ENCODE measurements at places on chromosomes 12 and 14. TPM values are rescaled to one million over a fixed set of nuclear protein-coding genes. Genes with fewer than 3 reads are reported as not detected.

- no peak for DNase-seq
- peak overlapping the region; percentile 35 for H3K27ac ChIP-seq
- peak overlapping the region; percentile 79 for H3K4me3 ChIP-seq
- H3K4me1 ChIP-seq: peaks cover 40% of the 10 kb centered on the region
- peaks cover 12% of the 10 kb centered on the region for H3K36me3 ChIP-seq
These were observed 694 bp downstream of the AKAP5 start for GRCh38 chr14:64465831-64466554.

DNA sequence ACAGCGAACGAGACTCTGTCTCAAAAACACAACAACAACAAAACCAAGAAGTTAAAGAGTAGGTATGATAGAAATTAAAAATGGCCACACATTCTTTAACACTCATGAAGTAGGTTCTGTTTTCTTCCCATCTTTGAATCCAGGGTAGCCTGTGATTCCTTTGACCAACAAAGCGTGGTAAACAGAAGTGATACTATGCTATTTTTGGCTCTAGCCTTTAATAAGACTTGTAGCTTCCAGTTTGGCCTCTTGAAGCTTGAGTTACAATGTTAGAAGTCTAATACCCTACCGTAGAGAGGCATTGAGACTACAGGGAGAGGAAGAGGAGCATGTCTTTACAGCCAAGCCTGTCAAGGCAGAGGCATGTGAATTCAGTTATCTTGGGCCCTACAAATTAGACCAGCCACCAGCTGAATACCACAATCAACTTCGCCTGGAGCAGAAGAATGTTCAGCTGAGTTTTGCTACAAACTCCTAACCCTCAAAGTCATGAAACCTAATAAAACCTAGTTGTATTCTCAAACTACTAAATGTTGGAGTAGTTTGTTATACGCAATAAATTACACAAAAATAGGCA lies 4.9 kb upstream of the NEMF start:
- H3K27me3 ChIP-seq: no peaks in the 10 kb centered on the region
- peaks cover 38% of the 10 kb centered on the region for H3K4me1 ChIP-seq
- no peak for DNase-seq
- H3K27ac ChIP-seq: no peak overlapping the region

KRT72 gene
- 0.44 TPM for total RNA-seq

CLEC6A gene
- not detected for total RNA-seq

Data from activated CD8-positive, alpha-beta T cell treated with anti-CD3 and anti-CD28 coated beads, Interleukin-2, amount 10 ng/mL, durations not matched to agents 7 days and 5 days (primary cell).